ENCODE measurements at places on chromosomes 4 and X. TPM values are rescaled to one million over a fixed set of nuclear protein-coding genes. Genes with fewer than 3 reads are reported as not detected.

Gene LARP1B
- polyA plus RNA-seq = 33.2 TPM

Gene TSC22D3
- polyA plus RNA-seq = 1.0 TPM

Gene RXFP1
- polyA plus RNA-seq = not detected

Gene TMSB15B
- 0.93 TPM for polyA plus RNA-seq

Gene PDCL2
- 0.73 TPM for polyA plus RNA-seq

Gene SPANXA1
- polyA plus RNA-seq = not detected

Gene SUPT20HL1
- not detected for polyA plus RNA-seq

Gene BMPR1B
- not detected for polyA plus RNA-seq

All from K562 (cell line).